ENCODE measurements at places on chromosomes 1 and 21.

DNA sequence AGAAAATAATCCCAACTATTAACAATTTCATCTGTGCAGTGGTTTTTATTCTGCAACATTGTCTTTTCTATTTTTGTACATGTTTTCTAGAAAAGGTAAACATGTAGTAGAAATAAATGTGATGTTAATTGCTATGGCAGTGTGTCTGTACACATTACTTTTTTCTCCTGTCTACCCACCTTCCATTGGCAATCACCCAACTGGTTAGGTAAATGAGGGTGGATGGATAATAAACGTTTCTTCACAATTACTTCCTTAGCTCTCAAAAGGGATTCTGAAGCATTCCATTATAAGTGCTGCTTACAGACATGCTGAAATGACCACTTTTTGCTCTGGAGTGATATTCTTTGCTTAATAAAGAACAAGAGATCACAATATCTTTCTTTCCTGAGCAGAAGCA is 61.4 kb downstream of the MAGI3 start:
- no peak for DNase-seq

GRCh38 chr1:169949139-169949538 is 55.4 kb upstream of the SCYL3 start:
- DNase-seq, result no peak

GRCh38 chr1:52659356-52659755 is 26.4 kb downstream of the SHISAL2A start:
- no peak for DNase-seq

DNA sequence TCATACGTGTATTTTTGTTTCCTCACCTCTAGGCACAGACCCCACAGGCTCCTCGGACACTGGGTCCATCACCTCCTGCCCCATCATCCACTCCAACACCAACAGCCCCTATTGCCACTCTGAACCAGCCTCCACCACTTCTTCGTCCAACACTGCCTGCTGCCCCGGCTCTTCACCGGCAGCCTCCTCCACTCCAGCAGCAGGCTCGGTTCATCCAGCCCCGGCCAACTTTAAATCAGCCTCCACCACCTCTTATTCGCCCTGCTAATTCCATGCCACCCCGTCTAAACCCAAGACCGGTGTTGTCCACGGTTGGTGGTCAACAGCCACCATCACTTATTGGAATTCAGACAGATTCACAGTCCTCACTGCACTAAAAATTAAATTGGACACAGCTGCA is 13.2 kb upstream of the TRAF5 start:
- no peak for DNase-seq

GRCh38 chr1:65341381-65341780 is 32.0 kb downstream of the DNAJC6 start:
- no peak for DNase-seq

GRCh38 chr1:161763522-161764098 is 2.5 kb upstream of the ATF6 start:
- no peak for DNase-seq

- DNase-seq, result no peak
These were observed 59.3 kb downstream of the AK4 start for GRCh38 chr1:65207317-65207716.

- DNase-seq, result no peak
These were observed 168.7 kb downstream of the RRAGC start for GRCh38 chr1:38690790-38691449.

DNA sequence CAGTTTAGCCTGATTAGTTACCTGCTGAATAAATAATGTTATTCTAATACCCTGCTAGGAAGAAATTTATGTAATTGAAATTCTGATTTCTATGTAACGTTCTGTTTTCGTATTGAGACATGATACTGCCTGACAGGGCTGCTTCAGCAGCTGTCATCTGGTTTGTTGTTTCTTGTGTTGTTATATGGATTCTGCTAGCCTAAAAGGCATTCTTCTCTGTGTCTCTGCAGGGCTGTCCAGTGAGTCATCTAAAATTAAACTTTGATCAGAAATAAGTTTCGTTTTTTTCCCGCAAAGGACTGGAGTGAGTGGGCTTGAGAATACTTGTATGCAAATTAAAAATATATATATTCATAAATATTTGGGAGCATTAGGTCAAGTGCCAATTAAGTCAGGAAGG is 93.0 kb downstream of the DYRK1A start:
- no peak for DNase-seq

- DNase-seq, result no peak
These were observed 40.1 kb downstream of the ACTL8 start for GRCh38 chr1:17795081-17795809.

DNA sequence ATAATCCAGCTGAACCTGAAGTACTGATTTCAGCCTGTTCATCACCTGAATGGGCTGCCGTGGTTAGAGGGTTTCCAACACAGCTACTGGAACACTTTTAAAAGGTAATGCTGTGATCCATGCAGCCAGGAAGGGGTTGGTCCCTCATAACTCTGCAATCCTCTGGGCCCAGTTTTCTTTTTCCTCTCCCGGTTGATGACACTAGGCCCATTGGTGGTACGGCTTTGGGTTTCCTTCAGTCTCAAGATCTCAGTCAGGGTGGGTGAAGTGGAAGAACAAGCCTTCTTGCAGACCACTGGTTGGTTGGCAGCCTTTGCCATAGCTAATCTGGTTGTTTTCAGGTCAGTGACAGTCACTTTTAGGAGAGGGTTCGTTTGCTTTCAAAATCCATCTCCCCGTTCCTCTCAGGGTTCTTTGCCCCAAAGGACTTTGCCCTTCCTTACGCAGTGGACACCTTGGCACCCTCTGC is 502 bp upstream of the SLC35A3 start:
- DNase-seq, result no peak

DNA sequence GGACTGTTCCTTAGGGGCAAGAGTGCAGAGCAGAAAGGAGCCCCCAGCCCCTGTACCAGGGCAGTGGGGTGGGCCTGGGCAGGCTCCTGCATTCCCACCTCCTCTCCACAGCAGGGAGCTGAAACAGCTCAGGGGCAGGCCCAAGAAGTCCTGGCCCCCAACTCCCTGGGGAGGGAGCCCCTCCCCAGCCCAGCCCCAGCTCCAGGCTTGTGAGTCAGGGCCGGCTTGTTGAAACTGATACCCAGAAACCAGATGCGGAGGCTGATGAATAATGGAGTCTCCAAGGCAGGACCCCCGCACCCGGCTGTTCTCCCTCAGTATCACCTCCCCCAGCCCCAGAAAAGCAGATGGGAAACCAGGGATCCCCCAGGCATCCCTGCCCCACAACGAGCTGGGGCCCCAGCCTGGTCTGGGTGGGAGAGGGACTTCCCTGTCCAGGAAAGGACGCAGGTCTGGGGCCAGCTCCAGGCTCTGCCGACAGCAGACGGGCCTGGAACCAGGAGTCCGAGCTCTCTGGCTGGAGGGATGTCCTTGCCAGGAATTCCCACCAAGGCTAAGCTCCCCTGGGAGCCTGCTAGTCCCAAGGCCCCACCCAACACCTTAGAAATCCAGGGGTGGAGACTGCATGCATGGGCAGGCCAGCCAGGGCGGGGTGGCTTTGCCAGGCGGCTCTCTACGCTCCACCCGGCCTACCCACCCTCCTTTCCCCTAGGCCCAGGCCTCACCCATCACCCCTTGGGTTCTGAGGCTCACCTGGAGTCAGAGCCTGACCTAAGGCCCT is 2.7 kb downstream of the PLEKHG5 start:
- DNase-seq, result no peak

DNA sequence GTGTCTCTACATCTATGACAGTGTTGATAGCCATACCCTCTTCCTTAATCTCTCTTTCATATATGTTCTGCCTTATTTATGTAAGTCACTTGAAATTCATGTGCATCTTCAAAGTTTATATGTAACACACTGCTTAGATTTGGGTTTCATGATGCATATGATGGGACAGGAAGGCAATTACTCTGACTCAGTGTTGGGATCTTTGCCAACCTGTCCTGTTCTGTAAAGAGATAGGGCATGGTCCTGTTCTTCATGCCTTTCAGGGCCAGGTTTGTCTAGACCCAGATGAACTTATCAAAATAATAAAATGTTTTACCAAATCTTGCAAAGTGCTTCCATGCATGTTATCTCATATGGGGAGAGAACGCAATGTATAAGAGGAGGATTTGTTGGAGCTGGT is 69.5 kb downstream of the TMPRSS15 start:
- DNase-seq, result no peak

GRCh38 chr1:178494569-178494971 is 2.2 kb downstream of the CLEC20A start:
- no peak for DNase-seq

- no peak for DNase-seq
These were observed 154.5 kb upstream of the KCND3 start for GRCh38 chr1:112143871-112144441.

- no peak for DNase-seq
These were observed 205.7 kb upstream of the SAMSN1 start for GRCh38 chr21:14751602-14752344.

DNA sequence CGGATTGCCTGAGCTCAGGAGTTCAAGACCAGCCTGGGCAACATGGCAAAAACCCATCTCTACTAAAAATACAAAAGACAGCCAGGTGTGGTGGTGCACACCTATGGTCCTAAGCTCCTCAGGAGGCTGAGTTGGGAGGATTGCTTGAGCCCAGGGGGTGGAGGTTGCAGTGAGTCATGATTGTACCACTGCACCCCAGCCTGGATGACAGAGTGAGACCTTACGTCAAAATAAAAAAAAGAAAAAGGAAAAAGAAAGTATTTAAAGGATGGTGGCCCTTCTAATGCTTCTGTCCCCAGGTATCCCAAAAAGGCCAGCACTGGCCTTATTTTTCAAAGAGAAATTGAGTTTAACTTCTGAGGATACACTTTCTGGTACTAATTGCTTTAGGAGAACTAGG is 1.7 kb downstream of the IKBKE start:
- no peak for DNase-seq

- DNase-seq, result no peak
These were observed 182.4 kb downstream of the DISC1 start for GRCh38 chr1:231808990-231809389.

DNA sequence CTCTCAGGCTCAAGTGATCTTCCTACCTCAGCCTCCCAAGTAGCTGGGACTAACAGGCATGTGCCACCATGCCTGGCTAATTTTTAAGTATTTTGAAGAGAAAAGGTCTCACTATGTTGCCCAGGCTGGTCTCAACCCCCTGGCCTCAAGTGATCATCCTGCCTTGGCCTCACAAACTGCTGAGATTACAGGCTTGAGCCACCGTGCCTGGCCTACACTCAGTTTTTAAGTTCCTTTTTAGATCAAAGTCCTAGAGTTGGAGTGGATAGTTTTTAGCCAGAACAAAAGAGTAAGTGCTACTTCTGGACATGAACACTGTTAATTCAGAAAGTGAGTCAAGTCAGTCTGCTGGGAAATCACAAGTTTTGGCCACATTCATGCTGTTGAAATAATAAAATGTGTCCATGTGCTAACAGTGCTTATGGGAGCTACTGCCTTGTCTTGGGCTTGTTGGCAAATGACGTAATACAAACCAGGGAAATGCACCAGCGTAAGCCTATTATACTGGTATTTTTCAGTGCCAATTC is 84.2 kb downstream of the NDUFS5 start:
- no peak for DNase-seq

- no peak for DNase-seq
These were observed 635.1 kb downstream of the PTPRC start for GRCh38 chr1:199273837-199274379.

DNA sequence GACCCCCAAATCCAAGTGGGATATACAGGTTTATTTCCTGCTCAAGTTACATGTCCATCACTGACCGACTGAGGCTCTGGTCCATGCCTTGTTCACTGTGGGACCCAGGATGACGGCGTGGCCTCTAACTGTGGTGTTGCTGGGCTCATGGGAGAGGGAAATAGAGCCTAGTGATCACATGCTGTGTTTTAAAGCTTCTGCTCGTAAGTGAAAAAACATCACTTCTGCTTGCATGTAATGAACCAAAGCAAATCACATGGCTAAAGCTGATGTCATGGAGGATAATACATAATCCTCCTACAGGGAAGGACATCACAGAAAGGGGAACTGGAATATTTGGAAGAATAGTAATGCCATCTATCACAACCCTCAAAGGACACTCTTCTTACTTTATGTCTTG is 107.6 kb downstream of the FASLG start:
- no peak for DNase-seq

GRCh38 chr1:36918604-36919003 is 115.7 kb downstream of the GRIK3 start:
- no peak for DNase-seq

- DNase-seq, result no peak
These were observed 18.4 kb downstream of the HHAT start for GRCh38 chr1:210347112-210347511.

GRCh38 chr1:31787261-31787660 is 23.1 kb upstream of the ADGRB2 start:
- DNase-seq, result no peak

GRCh38 chr1:61659061-61659460 is 65.9 kb downstream of the TM2D1 start:
- DNase-seq, result no peak

GRCh38 chr1:115059316-115059715 is 29.7 kb downstream of the TSHB start:
- no peak for DNase-seq

- DNase-seq, result no peak
These were observed 19.6 kb upstream of the TACSTD2 start for GRCh38 chr1:58596631-58597052.

DNA sequence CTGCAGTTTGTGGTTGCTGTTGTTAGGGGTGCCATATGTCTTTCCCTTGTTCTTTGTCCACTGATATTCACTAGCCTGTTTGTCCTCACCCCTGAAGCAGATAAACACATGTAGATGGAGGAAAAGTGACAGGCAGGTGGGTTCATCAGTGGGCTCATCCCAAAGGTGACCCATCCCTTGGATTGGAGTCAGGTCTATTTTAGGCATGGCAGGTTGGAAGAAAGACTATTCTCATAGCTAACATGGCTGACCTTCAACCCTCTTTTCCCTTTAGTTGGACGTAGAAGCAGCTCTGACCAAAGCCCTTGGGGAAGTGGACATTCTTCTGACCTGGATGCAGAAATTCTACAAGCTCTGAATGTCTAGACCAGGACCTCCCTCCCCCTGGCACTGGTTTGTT is 5.5 kb downstream of the IL24 start:
- no peak for DNase-seq

DNA sequence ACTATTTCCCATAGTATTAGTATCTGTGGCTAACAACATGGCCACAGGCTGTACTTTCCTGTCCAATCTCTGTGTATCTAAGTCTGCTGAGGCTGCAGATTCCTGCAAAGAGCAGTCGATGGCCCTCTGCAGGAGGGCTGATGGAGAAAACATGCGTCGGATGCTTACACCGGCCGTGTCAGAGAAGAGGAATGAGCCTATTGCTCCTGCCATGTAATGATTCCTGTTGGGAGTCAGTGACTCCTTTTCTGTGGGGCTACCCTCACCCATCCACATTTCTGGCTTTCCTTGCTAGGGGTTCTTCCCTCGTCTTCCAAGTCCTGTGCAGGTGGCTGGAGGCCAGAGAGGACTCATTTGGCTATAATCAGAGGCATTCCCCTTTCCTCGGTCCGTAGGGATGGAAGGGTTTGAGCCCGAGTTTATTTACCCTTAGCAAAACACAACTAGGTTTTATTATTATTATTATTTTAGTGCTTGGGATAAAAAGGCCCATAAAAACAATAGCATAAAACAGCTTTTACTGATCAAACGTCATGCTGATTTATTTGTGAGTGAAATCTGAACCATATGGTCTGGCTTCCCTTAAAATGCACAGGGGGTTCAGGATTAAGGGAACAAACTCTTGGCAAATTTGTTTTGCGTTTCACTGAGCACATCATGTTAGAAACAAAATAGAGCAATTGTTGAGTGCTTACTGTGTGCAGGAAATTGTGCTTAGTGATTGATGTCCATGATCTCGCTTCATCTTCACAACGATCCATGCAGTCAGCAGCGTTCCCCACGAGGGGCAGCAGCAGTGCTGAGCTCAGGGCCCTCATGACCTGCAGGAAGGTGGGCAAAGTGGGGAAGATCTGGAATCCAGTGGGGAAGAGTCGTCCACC is 70.8 kb downstream of the KIF26B start:
- DNase-seq, result no peak

GRCh38 chr1:32816676-32817158 is 441 bp downstream of the YARS1 start:
- no peak for DNase-seq

All from mesothelial cell of epicardium (in vitro differentiated cells).